ENCODE measurements at places on chromosomes 7 and 10.
A peak's percentile ranks its signal among the peaks of the same experiment; 100 is the strongest.

- no peak for DNase-seq
These were observed 1.9 kb downstream of the CALHM2 start for GRCh38 chr10:103450201-103450695.

DNA sequence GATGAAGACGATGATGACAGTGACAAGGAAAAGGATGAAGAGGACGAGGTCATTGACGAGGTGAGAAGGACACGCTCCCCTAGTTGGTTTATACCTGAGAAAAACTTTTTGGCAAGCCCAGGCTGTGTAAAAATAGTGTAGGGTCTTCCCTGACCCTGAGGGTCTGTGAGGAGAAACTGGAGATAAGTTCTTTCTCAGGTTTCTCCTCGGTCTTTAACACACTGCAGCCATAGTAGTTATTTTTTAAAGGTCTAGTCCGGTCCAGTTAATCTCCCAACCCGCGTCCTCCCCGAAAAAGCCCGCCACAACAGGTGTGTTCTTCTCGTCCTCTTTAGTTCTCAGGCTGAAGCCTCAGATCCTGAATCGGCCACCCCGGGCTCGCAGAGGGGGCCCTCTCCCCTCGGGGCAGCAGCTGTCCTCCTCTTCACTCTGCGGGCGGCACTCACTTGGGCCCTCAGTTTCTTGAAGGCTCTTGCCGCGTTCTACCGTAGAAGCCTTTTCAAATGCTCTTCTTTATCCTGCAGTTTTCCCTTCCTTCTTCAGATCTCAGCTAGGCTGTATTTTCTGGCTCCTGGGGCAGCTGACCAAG, 411 bp downstream of the BCCIP start:
- DNase-seq, result no peak

DNA sequence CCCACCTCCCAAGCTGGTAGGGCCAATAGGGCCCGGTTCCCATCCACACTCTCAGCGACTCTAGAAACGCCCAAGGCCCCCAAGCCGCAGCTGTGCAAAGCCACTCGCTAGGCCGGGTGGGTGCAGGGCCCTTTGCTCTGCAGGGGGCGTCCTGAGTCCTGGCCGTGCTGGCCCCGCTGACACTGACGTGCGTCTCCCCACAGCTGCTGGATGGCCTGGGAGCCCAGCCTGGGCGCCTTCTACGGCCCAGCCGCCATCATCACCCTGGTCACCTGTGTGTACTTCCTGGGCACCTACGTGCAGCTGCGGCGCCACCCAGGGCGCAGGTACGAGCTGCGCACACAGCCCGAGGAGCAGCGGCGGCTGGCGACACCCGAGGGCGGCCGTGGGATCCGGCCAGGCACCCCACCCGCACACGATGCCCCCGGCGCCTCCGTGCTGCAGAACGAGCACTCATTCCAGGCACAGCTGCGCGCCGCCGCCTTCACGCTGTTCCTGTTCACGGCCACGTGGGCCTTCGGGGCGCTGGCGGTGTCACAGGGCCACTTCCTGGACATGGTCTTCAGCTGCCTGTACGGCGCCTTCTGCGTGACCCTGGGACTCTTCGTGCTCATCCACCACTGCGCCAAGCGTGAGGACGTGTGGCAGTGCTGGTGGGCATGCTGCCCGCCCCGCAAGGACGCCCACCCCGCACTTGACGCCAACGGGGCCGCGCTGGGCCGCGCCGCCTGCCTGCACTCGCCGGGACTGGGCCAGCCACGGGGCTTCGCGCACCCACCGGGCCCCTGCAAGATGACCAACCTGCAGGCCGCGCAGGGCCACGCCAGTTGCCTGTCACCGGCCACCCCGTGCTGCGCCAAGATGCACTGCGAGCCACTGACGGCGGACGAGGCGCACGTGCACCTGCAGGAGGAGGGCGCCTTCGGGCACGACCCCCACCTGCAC, 31.6 kb upstream of the KNDC1 start:
- DNase-seq, result no peak

GRCh38 chr7:38368191-38368605, 94.8 kb upstream of the TARP start:
- peak; percentile 49 for DNase-seq

GRCh38 chr7:132575982-132576720, at the start of gene PLXNA4:
Gene PLXNA4 (minus strand): TSS chr7:132576470. CDS start chr7:132508693, 67,777 bp downstream.
- no peak for DNase-seq

GRCh38 chr7:32458025-32458424, 32.2 kb downstream of the LSM5 start:
- no peak for DNase-seq

GRCh38 chr10:106661133-106661766, 503.3 kb downstream of the SORCS1 start:
- DNase-seq, result no peak

GRCh38 chr10:51364674-51365073, 290.4 kb downstream of the PRKG1 start:
- no peak for DNase-seq

- no peak for DNase-seq
These were observed at the start of gene HIP1 for GRCh38 chr7:75738604-75738974. Gene HIP1 (minus strand): TSS chr7:75738941. CDS start chr7:75738920, 21 bp downstream.

DNA sequence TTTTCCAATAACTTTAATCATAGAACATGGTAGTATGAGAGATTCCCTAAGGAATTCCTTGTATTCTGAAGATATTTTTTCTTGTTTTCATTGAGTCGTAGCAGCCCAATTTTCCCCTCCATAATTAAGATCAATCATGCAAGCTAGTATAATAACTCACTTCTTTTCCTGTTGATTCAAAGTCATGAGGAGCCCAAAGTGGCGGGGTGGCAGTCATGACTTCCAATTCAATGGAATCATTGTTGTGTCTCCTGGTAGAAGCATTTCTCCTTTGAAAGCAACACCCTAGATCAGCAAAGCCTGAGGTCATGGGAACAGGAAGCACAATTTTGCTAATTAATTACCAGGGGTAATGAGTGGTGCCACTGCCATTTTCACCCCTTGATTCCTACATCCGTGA, 77.6 kb upstream of the MAGI2 start:
- DNase-seq, result no peak

GRCh38 chr10:9789996-9790395, 1227.7 kb upstream of the CELF2 start:
- no peak for DNase-seq

DNA sequence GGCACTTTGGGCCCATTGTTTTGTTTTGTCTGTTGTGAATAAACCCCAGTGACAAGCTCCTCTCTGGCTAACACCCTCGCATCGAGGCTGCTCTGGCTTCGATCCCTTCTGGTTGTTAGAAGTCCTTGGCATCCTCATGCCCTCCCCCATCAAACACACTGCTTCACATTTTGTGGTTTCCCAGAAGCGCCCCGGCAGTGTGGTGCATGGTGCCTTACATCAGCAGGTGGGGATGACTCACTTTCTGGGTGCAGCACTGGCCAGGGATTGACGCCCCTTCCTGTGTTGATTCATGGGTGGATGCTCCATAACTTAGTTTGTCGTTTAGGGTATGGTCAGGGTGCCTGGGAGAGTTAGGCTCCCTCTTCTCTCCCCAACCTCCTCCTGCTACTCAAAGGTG, 51.4 kb downstream of the PLPP4 start:
- no peak for DNase-seq

- no peak for DNase-seq
These were observed 39.9 kb downstream of the TLL2 start for GRCh38 chr10:96473866-96474265.

DNA sequence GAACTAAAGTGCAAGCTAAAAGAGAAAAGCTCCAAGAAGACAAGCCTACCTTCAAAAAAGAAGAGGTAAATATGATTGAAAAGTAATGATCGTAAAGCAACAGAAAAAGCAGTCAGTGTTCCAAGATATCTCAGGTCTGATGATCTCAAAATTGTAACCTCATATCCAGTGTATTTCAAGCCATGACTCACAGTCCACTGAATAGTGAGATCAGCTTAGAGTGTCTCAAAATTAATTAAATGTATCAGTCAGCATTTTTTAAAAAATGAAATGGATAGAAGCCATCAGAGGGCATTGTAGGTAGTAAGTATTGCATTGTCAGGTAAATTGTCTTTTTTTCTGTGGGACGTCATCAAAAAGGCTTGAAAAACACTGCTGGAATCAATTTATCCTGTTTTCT, 50.6 kb upstream of the AGBL3 start:
- DNase-seq, result no peak

DNA sequence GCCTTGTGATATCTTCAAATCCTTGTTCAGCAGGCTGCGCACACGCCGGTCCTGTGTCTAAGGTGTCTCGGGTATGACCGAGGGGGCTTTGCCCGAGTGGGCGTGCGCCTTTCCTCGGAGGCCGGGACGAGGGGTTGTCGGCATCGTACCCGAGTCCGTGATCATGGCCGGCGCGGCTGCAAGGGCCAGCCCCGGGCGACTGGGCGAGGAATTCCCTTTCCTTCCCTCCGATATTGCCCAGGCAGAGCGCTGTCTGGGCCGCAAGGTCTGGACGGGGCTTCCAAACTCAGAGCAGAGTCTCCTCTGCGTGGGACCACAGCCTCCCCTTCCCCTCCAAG, 59.7 kb downstream of the ZNF467 start:
- no peak for DNase-seq

- DNase-seq, result no peak
These were observed 316.4 kb upstream of the COBL start for GRCh38 chr7:51633006-51633405.

- DNase-seq, result no peak
These were observed 379.7 kb downstream of the PHTF2 start for GRCh38 chr7:78178319-78178718.

- no peak for DNase-seq
These were observed 866.4 kb downstream of the LRMDA start for GRCh38 chr10:76297780-76298281.

GRCh38 chr7:106561666-106562411, 99.1 kb downstream of the CCDC71L start:
- DNase-seq, result no peak

GRCh38 chr10:90051474-90051873, 350.1 kb downstream of the KIF20B start:
- no peak for DNase-seq

DNA sequence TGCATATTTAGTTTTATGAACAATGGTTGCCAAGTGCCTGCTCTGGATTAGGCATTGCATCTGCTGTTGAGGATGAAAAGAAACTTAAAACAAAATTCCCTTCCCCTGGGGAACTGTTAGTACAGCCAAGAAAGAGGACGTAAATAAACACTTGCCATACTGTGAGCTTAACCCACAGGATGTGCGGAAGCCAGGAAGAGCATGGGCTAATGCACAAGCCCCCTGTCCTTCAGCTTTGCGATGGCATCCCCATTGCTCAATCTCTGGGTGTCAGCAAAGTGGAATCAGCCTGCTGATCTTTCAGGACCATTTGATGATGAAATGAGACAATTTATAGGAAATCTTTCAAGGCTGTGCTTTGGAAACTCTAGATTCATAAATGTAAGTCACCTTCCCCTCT, 399.9 kb upstream of the IGFBP3 start:
- DNase-seq, result peak; percentile 28

DNA sequence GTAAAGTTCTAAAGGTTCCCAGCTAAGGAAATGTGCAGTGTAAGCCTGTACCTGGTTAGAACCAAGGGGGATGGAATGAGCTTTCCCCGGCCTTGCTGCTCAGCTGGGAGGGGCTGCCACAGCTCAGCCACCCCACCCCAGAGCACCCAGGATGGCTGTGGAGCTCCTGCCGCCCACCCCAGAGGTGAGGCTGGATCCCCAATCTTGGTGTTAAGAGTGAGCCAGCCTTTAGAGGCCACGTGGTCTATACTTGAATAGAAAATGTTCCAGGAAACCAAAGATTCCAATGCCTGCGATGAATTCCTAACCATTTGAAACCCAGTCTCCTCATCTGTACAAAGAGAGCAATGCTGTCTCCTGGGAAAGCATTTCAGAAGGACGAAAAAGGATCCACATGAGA, 16.5 kb downstream of the DIP2C start:
- DNase-seq, result no peak

DNA sequence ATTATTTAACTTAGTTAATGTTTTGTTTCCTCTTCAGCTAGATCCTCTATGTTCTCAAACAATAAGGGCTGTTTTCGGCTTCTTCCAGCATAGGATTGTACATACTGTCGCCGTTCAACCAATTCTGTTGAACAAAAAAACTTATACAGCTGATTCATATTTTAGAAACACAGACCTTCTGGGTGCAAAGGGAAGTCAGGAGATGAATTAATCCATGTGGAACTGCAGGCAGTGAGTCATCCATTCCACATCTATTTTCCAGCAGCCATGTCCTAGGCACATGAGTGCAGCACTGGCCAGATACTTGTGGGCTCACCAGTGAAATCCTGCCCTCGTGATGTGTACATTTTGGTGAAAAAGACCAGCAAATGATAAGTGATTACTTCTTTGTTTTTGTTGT, 163.2 kb downstream of the JAZF1 start:
- DNase-seq, result no peak

GRCh38 chr7:135102372-135102771, 45.5 kb upstream of the TMEM140 start:
- DNase-seq, result no peak

DNA sequence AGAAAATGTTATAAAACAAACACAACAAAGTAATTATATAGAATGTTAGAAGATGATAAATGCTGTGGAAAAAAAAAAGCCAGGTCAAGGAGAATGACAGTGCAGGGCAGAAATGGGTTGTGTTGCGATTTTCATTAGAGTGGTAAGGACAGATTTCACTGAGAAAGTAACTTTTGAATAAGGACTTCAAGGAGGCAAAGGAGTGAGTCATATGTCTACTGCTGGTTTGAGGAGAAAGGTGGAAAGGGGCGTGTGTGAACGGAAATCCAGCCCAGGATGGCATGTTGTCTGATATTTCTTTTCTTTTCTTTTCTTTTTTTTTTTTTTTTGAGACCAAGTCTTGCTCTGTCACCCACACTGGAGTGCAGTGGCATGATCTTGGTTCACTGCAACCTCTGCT, 12.3 kb upstream of the DLD start:
- no peak for DNase-seq

GRCh38 chr7:24907311-24907886, 72.6 kb downstream of the OSBPL3 start:
- DNase-seq, result no peak

DNA sequence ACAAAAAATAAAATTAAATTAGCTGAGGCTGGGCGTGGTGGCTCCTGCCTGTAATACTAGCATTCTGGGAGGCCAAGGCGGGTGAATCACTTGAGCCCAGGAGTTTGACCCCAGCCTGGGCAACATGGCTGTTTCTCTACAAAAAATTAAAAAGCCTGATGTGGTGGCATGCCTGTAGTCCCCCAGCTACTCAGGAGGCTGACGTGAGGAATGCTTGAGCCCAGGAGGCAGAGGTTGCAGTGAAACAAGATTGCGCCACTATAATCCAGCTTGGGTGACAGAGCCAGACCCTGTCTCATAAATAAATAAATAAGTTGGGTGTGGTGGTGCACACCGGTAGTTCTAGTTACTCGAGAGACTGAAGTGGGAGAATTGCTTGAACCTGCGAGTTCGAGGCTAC, 65.1 kb downstream of the GNA12 start:
- DNase-seq, result no peak

DNA sequence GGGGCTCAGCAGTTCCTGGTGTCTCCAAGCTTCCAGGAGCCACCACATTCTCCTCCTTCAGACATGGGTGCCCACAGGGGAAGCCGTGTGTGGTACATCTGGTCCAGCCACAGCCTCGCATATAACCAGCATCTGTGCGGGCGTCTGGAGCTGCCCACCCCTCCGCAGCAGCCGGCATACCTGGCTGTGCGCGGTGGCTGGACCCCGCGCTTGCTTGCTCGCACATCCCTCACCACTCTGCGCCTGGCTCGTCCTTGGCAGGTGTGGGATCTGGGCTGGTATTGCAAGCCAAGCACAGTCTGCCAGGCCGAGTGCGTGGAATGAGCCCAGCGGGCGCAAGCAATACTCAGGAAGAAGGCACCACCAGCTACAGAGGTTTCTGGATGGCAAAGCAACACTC, 117.7 kb upstream of the MBL2 start:
- DNase-seq, result no peak

GRCh38 chr10:91185239-91185875, 35.1 kb upstream of the PCGF5 start:
- DNase-seq, result no peak
